Fibroblast of lung (primary cell): ENCODE measurements at places on chromosomes 2 and 18. TPM values are rescaled to one million over a fixed set of nuclear protein-coding genes. Genes with fewer than 3 reads are reported as not detected.
A peak's percentile ranks its signal among the peaks of the same experiment; 100 is the strongest.

GRCh38 chr18:33844232-33844631, 266.2 kb downstream of the ASXL3 start:
- no peak for DNase-seq

DNA sequence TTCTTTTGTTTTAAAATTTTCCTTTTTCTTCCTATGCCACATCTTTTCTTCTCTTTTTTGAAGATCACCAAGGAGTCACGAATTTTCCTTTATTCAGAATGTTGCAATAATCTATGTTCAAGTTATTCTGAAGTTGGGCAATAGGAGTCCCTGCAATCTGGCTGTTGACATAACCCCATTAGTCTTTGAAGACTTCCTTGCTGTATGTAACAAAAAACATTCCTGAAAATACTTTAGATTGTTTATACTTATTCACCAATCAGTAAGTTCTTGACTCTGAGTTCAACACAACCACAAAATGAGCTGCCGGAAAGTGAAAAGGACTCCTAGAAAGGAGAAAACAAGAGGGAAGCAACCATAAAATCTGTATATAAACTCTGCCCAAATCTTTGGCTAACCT, 62.8 kb downstream of the TMEM237 start:
- peak; percentile 80 for DNase-seq

DNA sequence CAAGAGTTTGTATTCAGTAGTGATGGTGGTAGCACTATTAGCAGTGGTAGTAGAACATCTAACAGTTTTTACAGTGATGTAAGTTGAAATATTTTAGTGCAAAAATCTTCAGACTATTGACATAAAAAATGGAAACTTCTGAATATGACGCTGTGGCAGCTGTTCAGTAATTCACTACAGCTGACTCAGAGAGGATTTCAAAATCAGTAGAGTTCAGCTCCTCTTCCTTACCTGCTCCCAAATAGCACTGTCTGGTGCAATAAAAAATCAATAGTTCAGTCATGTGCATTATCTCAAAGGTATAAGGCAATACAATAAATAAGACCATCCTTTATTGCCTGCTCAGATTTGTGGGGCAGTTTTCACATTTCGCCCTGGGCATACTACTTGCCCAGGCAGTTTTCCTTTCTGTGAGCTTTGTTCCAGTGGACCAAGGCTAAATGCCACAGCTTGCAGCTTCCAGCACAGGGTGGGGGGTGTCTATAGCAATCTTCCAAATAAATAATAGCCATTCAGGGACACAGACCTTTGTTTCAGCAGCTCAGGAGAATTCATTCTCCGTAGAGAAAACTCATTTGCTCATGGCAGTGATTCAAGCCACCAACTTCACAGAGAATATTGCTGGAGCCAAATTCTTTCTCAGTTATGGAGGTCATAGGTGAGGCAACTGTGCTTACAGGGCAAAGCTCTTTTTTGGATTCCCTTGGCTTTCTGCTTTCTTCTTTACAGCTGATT, 33.9 kb upstream of the GORASP2 start:
- DNase-seq = peak; percentile 44

- no peak for DNase-seq
These were observed 139.5 kb downstream of the PTH2R start for GRCh38 chr2:208546107-208546506.

- DNase-seq = peak; percentile 55
These were observed 57.2 kb downstream of the CALCRL start for GRCh38 chr2:187390891-187391290.

- DNase-seq = no peak
These were observed 109.8 kb downstream of the TACR1 start for GRCh38 chr2:75089471-75089870.

Gene SPDYA
- total RNA-seq = 0.77 and 0.83 TPM in 2 replicates

GRCh38 chr2:74137651-74138599, 9.8 kb downstream of the BOLA3 start:
- DNase-seq = no peak

DNA sequence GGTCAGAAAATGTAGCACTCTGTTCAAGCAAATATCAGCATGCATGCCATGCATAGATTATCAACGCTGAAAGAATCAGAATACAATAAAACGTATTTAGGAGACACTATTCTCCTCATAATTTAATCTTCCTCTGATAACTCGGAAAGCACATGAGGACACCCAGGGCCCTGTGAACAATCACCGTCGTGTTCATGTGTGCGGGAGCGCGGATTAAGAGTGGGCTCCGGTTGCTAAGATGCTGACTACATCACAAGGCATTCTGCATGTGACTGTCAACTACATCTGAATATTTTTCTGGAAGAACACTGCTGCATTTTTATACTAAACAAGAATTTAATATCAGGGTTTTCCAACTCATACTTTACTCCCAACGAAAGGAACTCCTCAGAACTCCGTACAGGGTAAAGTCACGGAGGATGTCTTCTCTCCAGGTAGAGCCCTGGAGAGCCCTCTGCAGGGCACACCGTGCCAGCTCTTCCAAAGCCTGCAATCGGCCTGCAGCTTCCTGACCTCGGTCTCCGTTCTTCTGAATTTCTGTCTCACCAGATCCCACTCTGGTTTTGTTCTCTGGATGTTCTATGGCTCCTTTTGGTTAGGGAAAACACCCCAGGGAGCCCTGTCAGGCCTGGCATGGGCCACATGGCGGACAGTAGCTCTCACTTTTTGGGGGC, 59.6 kb downstream of the ZNF516 start:
- no peak for DNase-seq
